ENCODE measurements at places on chromosomes 3 and 15.

DNA sequence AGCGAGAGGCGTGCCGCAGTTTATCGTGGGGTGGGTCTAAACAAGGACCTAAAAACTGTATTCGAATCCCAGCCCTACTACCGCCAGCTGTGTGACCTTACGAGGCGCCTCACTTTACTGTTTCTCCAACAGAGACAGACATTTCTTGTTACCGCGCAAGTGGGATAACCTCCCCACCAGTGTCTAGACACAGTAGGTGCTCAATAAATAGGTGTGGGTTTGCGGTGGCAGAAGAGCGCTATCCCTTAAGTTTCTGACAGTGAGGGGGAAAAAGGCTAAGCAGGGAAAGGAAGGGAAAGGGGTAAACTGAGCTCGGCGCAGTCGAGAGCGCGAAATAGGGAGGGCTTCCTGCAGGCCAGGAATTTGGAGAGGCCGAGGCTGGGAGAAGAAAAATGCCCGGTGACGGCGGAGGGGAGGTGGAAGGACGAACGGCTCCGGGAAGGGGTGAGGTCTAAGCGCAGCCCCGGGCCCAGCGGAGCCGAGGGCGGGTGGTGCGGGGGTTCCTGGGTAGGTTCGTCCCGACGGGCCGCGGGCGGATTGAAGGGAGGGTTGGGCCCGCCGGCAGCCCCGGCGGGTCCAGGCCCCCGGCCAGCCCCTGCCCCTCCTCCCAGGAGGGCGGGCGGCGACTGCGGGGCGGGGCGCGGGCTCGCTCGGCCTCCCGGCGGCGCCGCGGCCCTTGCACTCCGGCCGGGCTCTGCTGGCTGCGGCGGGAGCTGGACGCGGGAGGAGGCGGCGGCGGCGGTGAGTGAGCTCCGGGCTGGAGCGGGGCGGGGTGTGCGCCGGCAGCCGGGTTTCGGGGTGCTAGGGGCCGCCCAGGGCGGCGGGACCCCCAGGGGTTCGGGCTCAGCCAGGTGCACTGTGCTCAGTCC, at the start of gene CGNL1:
TSS of gene CGNL1 (plus strand) at position 679 of the 869 bp plus-strand sequence. CDS start 61,495 bp downstream, outside the sequence.
- DNase-seq, result no peak

DNA sequence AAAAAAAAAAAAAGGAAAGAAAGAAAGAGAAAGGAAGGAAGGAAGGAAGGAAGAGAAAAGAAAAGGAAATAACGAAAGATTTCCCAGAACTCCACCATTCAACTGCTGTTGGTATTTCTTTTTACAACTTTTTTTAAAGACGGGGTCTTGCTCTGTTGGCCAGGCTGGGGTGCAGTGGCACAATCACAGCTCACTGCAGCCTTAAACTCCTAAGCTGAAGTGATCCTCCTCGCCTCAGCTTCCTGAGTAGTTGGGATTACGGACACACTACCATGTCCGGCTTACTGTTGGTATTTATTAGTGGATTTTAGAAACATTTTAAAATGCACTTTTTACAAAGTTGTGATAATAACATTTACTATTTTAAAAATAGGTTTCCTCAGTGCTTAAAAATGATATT, 15.0 kb upstream of the USP3 start:
- DNase-seq, result no peak

DNA sequence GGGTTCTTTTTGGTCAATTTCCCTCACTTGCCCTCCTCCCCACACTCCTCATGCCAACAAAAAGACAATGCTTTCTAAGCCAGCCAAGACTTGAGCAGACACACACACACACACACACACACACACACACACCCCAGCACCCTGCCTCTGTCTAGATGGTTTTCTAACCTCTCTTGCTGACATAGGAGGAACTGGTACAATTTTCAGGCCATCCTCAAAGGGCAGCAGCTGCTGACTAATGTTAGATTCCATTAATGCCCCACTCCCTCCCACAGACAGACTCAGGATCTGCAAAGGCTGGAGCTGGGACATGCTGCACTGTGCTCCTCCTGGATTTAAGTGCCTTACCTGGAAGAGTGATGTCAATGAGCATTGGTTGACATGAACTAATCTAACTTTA, 438.4 kb downstream of the OCA2 start:
- no peak for DNase-seq

DNA sequence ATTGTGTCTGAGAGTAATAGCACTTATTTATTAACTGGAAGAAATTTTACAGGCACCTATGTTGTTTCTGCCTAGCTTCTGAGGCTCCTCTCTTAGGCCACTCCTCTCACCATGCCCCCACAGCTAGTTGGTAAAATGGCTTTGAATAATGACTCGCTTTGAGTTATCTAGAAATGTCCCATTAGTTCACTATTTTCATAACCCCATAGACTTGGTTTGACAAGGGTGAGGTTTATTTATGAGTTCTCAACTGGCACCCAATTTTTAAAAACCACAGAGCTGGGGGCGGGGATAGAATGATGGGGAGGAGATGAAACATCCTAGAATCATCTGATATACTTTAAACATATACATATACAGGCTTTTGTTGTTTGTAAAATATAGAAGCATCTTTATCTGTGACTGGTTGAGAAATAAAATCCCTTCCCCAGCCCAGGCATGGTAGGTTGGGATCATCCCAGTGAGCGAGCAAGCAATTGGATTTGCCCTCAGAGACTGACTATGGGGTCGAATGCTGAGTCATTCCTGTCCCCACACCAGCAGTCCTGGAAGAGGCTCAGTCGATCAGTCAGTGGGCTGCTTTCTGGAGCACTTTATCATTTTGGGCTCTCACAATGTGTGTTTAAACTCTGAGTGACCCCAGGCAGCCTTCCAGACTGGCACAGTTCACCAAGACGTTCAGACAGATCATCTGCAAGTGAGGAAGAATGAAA, 60.2 kb upstream of the TSEN2 start:
- no peak for DNase-seq
